ENCODE measurements at places on chromosomes 1 and 21.

- peak; percentile 68 for DNase-seq
- no peaks in the 10 kb centered on the region for H3K27me3 ChIP-seq
- H3K4me3 ChIP-seq, result peak overlapping the region; percentile 68
- H3K4me1 ChIP-seq, result peaks cover 40% of the 10 kb centered on the region
Observed at GRCh38 chr1:100440075-100440809, 87.9 kb downstream of the CDC14A start.

DNA sequence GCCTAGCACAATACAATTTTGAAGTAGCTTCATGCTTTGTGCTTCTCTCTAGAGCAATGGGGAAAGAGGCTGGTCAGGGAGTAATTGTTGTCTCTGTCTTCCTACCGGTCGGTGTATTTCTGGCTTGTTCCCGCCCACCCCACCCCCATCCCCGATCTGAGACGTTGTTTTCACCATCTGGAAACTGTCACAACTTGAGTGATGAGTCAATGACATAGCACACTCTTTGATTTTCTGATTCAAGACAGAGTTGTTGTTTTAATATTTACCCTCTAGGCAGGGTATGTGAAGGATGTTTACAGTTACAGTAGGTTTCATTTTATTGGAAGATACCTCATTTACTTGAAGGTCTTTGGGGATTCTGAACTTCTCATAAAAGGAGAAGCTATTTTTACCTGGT is 7.0 kb downstream of the IL12RB2 start:
- H3K4me1 ChIP-seq, result no peaks in the 10 kb centered on the region
- no peaks in the 10 kb centered on the region for H3K36me3 ChIP-seq
- no peak overlapping the region for H3K4me3 ChIP-seq
- H3K27me3 ChIP-seq, result no peaks in the 10 kb centered on the region

DNA sequence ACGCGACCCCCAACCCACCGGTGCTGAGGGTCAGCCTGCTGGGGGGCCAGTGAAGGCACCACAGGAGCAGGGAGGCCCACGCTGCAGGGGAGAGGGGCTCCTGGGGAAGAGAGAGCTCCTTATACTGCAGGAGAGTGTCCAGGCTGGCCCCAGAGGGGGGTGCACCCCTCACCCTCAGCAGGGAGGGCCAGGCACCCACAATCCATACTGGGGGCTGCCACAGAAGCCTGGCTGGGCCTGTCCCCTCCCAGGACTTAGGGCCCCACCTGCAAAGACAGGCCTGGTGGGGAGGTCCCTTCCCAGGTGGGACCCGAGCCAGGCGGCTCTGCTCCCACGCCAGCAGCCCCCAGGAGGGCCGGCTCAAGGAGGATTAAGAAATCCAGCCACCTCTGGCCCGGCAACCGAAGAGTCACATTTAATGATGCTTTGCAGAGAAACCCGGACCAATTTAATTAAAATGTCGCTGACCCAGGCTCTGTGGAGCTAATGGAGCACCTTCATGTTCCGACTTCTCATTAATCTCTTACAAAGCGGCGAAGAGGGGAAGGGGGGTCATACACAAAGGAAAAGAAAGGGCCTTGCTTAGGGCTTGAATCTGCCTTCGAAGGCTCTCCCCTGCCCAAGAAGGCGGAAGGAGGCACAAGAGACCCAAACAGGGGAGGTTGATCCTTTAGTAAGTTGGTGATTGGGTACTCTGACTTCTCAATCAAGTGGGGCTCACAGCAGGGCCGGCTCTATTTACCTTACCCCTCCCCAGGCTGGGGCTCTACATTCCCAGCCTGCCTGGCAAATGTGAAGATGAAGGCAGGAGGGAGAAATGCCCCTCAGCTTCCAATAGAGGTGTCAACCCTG is 25.0 kb downstream of the WNT9A start:
- no peak overlapping the region for H3K4me3 ChIP-seq
- no peak overlapping the region for H3K27ac ChIP-seq
- no peaks in the 10 kb centered on the region for H3K27me3 ChIP-seq

- peak; percentile 35 for DNase-seq
- no peak overlapping the region for H3K4me3 ChIP-seq
- H3K4me1 ChIP-seq, result no peaks in the 10 kb centered on the region
Observed at GRCh38 chr1:34681480-34682451, 73.1 kb upstream of the GJB5 start.

DNA sequence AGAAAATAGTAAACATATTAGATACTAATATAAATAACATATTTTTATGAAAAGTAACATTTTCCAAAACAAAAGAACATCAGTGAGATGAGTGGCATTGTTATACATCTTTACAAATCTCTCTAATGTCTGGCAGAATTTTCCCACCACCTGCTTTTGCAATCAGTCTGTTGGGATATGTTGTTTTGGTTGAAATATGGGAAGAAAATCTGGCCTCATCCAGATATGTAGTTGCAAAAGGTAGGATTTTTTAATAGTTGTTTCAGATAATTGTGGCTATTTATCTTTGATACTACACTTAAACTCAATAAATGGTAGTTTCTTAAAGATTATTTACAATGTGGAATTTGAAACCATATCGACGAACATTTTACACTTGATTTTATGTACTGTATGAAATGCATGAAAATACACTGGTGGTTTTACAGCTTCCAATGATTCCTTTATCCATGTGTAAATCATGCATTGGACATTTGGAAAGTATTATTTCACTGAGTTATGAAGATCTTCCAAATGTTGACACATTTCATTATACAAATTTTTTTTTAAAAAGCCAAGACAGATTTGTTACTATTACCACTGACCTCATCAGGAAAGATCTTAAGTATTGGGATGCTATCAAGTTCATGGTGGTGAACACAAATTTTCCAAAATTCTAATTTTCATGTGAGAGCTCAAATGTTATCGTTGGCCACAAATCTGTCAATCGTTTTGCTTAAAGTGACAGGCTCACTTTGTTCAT is 74.1 kb upstream of the CD34 start:
- no peaks in the 10 kb centered on the region for H3K4me1 ChIP-seq
- H3K4me3 ChIP-seq, result no peak overlapping the region
- no peaks in the 10 kb centered on the region for H3K36me3 ChIP-seq
- no peak for DNase-seq
- H3K27ac ChIP-seq, result no peak overlapping the region

- no peak for DNase-seq
- no peak overlapping the region for H3K27ac ChIP-seq
- H3K27me3 ChIP-seq, result no peaks in the 10 kb centered on the region
- peaks cover 4% of the 10 kb centered on the region for H3K4me1 ChIP-seq
Observed at GRCh38 chr1:8789314-8790214, 27.9 kb downstream of the RERE start.

GRCh38 chr1:94971491-94971924 is 44.6 kb upstream of the CNN3 start:
- H3K27me3 ChIP-seq, result no peaks in the 10 kb centered on the region
- H3K36me3 ChIP-seq, result peaks cover 2% of the 10 kb centered on the region
- no peak for DNase-seq

GRCh38 chr1:46525253-46525983 is 26.0 kb downstream of the KNCN start:
- no peak overlapping the region for H3K27ac ChIP-seq
- DNase-seq, result no peak
- H3K4me1 ChIP-seq, result no peaks in the 10 kb centered on the region
- H3K36me3 ChIP-seq, result no peaks in the 10 kb centered on the region

GRCh38 chr21:40672602-40673001 is 174.4 kb downstream of the DSCAM start:
- H3K36me3 ChIP-seq, result no peaks in the 10 kb centered on the region
- DNase-seq, result no peak
- H3K27ac ChIP-seq, result no peak overlapping the region
- H3K27me3 ChIP-seq, result no peaks in the 10 kb centered on the region
- no peaks in the 10 kb centered on the region for H3K4me1 ChIP-seq
- no peak overlapping the region for H3K4me3 ChIP-seq

DNA sequence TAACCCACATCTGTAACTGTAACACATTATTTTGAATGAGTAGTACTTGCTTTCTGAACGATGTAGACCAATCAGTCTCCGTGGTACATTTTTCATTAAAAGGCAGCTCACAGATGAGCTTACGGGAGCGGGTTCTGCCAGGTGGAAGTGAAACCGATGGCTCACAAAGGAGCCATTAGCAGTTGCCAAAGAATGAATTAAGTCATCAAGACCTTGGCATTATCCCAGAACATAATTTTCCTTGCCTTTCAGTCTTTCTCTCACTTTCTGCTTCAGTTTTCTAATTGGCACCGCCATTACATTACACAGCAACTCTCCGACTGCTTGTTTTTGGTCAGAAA is 33.5 kb upstream of the UTS2 start:
- peaks cover 22% of the 10 kb centered on the region for H3K27me3 ChIP-seq
- peaks cover 2% of the 10 kb centered on the region for H3K36me3 ChIP-seq
- no peaks in the 10 kb centered on the region for H3K4me1 ChIP-seq

DNA sequence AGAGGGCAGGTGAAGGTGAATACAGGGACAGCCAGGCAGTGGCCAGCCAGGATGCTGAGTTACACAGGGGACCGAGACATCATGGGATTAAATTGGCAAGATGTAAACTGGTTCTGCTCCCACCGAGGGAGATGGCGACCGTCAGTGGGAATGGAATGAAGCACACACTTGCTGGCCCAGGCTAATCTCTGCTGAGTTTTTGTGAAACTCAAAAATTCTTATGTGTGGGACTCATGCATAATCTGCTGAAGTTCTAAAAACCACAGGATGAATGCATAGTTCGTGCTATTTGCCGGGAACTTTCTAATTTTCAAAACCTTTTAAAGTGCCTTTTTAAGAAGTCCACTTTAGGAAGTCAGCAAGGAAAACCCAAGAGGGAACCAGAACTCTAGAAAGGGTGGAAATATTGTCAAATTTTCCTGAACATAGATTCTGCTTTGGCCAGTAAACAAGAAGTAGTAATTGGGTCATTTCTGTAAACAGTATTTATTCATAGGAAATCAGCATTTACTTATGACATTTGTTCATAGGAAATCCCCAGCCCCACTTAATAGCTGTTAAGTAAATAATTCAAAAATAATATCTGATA is 85.4 kb upstream of the ROR1 start:
- no peak overlapping the region for H3K27ac ChIP-seq
- H3K4me3 ChIP-seq, result no peak overlapping the region
- no peaks in the 10 kb centered on the region for H3K36me3 ChIP-seq

DNA sequence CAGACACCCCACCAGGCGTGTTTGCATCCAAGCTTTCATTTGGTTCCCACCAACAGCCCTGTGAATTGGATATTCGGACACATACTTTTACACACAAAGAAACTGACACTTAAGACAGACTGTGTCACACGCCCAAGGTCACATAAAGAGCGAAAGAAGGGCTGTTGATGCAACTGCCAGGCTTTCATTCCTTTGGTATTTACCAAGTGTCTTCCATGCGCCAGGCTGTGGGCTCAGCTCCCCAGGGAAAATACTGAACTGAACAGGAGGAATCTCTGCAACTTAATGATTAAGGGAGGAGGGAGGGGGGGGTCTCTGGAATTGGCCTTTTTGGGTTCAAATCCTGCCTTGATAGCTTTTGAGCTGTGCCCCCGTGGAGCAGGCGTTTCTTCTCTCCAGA is 122.8 kb downstream of the ACTL8 start:
- no peak overlapping the region for H3K4me3 ChIP-seq
- no peak for DNase-seq
- H3K4me1 ChIP-seq, result no peaks in the 10 kb centered on the region
- H3K27ac ChIP-seq, result no peak overlapping the region
- peaks cover 18% of the 10 kb centered on the region for H3K27me3 ChIP-seq

DNA sequence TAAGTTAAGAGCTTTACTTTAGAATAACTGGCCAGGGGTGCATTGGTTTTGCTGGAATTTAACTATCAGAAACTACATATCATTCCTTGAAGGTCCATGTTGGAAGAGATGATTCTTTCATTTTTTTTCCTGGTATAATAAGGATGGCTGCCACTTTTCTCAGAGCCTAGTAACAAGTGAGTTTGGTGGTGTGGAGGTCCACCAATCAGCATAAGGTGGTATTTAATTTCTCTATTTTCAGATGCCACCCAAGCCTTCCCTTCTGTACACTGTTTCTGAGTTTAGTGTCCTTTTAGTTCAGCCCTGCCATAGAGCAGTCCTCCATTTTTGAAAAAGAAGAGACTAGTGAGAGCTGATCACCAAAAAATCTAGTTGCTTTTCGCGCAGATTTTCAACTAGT is 386.3 kb downstream of the USP25 start:
- H3K27ac ChIP-seq, result no peak overlapping the region
- no peak overlapping the region for H3K4me3 ChIP-seq
- no peaks in the 10 kb centered on the region for H3K4me1 ChIP-seq
- no peak for DNase-seq
- H3K27me3 ChIP-seq, result no peaks in the 10 kb centered on the region
- no peaks in the 10 kb centered on the region for H3K36me3 ChIP-seq

GRCh38 chr1:208036918-208037766 is 126.2 kb upstream of the CD34 start:
- no peaks in the 10 kb centered on the region for H3K36me3 ChIP-seq
- no peak overlapping the region for H3K27ac ChIP-seq
- H3K4me1 ChIP-seq, result no peaks in the 10 kb centered on the region
- no peak overlapping the region for H3K4me3 ChIP-seq

GRCh38 chr1:155976913-155977689 is 1.2 kb downstream of the ARHGEF2 start:
- peaks cover 44% of the 10 kb centered on the region for H3K36me3 ChIP-seq
- no peak for DNase-seq
- peaks cover 87% of the 10 kb centered on the region for H3K4me1 ChIP-seq
- H3K27me3 ChIP-seq, result no peaks in the 10 kb centered on the region
- H3K27ac ChIP-seq, result peak overlapping the region; percentile 94
- peak overlapping the region; percentile 97 for H3K4me3 ChIP-seq

- H3K27me3 ChIP-seq, result peaks cover 9% of the 10 kb centered on the region
- H3K4me3 ChIP-seq, result no peak overlapping the region
- no peak overlapping the region for H3K27ac ChIP-seq
- H3K36me3 ChIP-seq, result peaks cover 6% of the 10 kb centered on the region
- peaks cover 11% of the 10 kb centered on the region for H3K4me1 ChIP-seq
- DNase-seq, result no peak
Observed at GRCh38 chr1:24490101-24490781, 12.4 kb upstream of the RCAN3 start.

- H3K27me3 ChIP-seq, result no peaks in the 10 kb centered on the region
- DNase-seq, result no peak
- no peak overlapping the region for H3K4me3 ChIP-seq
Observed at GRCh38 chr1:54461731-54462596, 55.8 kb upstream of the SSBP3 start.

GRCh38 chr1:194024659-194025058 is 838.2 kb upstream of the B3GALT2 start:
- H3K36me3 ChIP-seq, result no peaks in the 10 kb centered on the region
- no peak overlapping the region for H3K27ac ChIP-seq
- no peak overlapping the region for H3K4me3 ChIP-seq
- no peaks in the 10 kb centered on the region for H3K27me3 ChIP-seq
- no peak for DNase-seq

DNA sequence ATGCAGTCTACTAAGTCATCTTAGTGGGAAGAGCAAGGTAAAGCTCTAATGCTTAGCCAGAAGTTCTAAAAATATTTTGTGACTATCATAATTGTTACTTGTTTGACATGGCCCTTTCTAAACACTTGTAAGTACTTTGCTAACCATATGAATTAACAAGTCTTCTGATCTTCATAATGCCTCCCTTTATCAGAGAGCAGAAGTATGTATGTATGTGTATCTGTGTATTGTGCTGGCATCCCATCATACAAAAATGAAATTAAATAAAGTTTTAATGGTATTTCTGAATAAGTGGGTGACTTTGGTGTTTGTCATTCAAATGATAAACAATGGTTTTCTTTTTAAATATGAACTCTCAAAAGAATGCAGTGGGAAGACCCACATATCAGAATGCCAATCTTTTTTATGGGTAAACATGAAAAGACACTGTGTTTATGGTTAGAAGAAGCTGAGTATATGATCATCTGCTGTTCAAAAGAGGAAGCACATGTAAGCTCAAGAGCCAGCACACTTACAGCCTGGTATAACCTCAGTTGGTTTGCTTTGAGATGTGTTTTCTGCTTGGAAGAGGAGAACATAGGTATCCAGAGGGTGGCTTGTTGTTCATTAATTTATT is 159.6 kb downstream of the CLEC20A start:
- H3K27me3 ChIP-seq, result no peaks in the 10 kb centered on the region
- no peaks in the 10 kb centered on the region for H3K4me1 ChIP-seq
